ENCODE measurements at places on chromosomes 11 and 22.

GRCh38 chr11:3123761-3124733, 41.1 kb downstream of the OSBPL5 start:
- no peak for DNase-seq

- no peak for DNase-seq
Observed at GRCh38 chr22:42930810-42931420, 73.8 kb upstream of the ARFGAP3 start.

- no peak for DNase-seq
Observed at GRCh38 chr11:122619757-122620156, 35.8 kb upstream of the UBASH3B start.

GRCh38 chr22:22422629-22423112, 85.9 kb downstream of the ZNF280B start:
- DNase-seq = peak; percentile 60

- no peak for DNase-seq
Observed at GRCh38 chr22:38566726-38567504, 3.1 kb downstream of the DMC1 start.

GRCh38 chr11:65557280-65558001, 718 bp downstream of the LTBP3 start:
- DNase-seq = no peak

GRCh38 chr11:72209101-72209500, 7.5 kb upstream of the FOLR2 start:
- no peak for DNase-seq

All from vagina (tissue), 2 donors.